SK-N-SH treated with all-trans-retinoic acid at 6 μM for 48 hours (cell line): ENCODE measurements at places on chromosomes 13 and 19.

DNA sequence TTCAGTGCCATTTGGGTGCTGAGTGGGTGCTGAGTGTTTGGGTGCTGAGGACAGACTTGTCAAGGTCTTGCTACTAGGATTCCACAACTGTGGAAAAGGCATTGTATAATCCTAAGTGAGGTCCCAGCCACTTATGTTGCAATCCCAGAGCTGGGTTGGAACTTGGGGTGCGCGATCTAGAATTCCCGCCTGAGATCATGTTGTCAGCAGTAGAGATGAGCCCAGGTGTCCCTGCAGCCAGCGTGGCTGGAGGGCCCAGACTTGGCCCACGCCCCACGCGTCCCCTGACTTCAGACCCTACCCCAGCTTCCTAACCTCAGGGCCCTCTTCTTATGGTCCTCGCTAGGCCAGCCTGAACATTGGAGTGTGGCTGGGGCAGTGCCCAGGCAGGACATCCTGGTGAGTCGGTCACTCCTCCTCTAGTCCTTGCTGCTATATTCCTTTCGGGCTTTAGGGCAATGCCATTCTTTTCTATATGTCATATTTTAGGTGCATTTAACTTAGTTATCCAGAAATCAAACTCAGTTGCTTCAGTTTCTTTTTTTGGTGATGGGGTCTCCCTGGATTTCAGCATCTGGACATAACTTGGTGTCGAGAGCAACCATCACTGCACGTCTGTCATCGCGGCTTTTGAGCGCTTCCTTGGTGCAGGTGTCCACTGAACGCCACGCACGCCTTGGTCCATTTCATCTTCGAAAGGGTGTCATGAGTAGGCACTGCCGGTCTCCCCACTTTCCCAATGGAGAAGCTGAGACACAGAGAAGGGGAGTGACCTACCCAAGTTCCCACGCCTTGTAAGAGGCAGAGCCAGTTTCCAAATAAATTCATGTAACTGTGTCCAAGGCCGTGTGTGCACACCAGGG is 46.4 kb upstream of the F7 start:
- ATAC-seq = no peak; the same call in 2 of the 3 replicates

- ATAC-seq = peak; percentile 98
These were observed 7.8 kb upstream of the SERTAD1 start for GRCh38 chr19:40433391-40434216.

GRCh38 chr19:47735131-47735530 is 10.2 kb upstream of the NOP53 start:
- no peak for ATAC-seq

DNA sequence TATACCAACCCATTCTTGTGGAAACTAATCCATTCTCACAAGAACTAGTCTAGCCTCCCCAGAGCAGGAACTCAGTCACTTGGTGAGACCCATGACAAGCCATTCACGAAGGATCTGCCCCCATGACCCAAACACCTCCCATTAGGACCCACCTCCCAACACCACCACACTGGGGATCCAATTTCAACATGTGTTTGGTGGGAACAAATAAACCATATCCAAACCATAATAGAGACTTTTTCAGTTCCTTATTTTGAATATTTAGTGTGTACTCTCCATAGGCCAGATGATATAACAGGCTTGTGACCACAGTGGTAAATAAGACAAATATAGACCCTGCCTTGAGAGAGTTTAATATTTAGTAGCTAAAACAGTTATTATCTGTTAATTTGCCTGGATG is 227.5 kb upstream of the SERP2 start:
- ATAC-seq = no peak
